ENCODE measurements at places on chromosomes 11 and 22. TPM values are rescaled to one million over a fixed set of nuclear protein-coding genes. Genes with fewer than 3 reads are reported as not detected.

DNA sequence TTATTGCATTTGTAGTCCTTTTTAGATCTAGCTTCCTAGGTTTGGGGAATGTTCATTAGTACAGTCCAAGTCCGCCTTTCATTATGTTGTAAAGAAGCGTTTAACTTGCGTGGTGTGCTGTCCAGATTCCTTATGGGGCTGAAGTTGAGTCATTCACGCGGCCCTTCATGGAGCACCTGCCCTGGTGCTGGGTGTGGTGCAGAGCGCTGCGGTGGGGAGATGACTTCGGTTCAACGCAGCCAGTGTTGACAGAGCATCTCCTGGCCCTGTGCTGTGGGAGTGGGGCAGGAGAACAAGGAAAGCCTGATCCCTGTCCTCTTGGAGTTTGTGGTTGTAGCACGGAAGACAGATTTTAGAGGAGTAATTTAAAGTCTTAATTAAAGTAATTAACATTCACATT, 152.0 kb downstream of the TBC1D22A start:
- no peak for DNase-seq

DNA sequence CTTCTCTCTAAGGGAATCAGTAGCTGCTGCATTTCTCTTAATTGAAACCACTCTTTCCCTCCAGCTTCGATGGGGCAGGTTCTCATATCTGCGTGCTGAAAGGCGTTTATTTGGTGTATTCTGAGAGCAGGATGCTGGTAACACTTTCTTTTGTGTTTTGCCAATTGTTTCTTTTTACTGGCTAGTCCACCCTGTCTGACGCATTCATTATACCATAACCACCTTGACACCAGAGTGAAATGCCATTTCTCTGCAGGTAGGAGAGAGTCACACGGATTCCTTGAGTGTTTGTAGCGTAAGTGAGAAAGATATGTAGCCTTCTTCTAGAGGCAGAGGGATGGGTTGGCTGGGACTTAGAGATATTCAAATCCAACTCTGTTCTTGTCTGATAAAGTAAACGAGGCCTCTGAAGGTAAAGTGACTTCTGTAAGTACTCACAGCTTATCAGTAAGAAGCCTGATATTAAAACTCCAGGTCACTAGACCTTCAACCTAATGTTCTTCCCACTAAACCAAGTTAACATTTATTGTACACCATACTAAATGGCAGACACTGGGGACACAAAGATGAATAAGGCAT, 21.4 kb downstream of the CD44 start:
- DNase-seq, result no peak

DNA sequence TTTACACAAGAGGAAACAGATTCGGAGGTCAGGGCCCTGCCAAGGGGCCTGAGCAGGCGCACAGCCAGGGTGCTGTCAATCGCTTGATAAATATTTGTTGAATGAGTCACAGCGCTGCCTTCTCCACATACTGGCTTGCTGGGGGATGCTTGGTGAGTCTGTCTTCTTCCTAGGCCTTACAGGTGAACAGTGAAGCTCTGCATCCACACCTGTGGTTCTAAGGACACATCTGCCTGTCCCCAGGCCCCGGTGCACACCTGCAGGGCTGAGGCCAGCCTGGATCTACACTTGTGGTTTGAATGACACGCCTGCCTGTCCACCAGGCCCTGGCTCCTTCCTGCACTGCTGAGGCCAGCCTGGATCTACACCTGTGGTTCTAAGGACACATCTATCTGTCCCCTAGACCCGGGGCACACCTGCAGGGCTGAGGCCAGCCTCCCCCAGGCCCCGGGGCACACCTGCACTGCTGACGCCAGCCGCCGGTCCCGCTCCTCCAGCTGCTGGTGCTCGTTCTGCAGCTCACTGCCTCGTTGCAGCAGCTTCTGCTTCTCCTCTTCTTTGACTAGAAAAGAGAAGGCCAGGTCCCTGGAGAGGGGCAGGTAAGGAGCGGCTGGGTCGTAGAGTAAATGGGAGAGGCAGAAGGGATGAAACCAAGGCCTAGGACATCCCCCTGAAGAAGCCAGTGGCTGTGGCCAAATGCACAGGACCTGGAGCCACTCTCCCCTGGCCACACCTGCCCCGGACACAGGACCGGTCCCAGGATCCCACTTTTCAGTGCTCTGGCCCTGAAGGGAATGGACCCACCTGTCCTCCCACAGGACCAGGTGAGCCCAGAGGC, 124.6 kb downstream of the PHF21B start:
- DNase-seq, result no peak

- DNase-seq, result no peak
Observed at GRCh38 chr11:101211407-101211975, 81.9 kb upstream of the PGR start.

- DNase-seq, result no peak
Observed at GRCh38 chr11:105696000-105696399, 86.1 kb downstream of the GRIA4 start.

- no peak for DNase-seq
Observed at GRCh38 chr11:62020661-62021060, 53.2 kb upstream of the FTH1 start.

POU2AF1 gene
- not detected for total RNA-seq

RNASEH2C gene
- 46.3 TPM for total RNA-seq

AIFM3 gene
- 0.56 TPM for total RNA-seq

All from pulmonary artery endothelial cell (primary cell).